Posterior vena cava (tissue), 2 donors: ENCODE measurements at places on chromosomes 3 and 15. TPM values are rescaled to one million over a fixed set of nuclear protein-coding genes. Genes with fewer than 3 reads are reported as not detected.
A peak's percentile ranks its signal among the peaks of the same experiment; 100 is the strongest.

GRCh38 chr15:85407421-85408269, 27.2 kb downstream of the AKAP13 start:
- DNase-seq, result no peak

DNA sequence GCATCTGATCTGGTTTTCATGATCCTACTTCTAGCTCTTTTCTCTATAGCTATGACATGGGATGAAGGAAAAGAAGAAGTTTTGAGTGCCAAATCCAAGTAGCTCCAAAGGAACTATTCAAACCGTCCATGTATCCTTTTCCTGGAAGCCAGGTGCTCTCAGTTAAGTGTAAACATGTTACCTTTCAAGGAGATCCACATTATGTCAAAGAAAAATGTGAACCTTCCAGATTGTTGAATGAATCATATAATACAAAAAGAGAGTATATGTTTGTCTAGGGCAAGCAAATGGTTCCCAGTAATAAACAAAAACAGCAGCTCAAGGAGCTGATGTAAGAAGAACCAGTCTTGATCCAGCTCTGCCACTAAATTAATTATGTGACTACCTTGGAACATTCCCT, 534.9 kb downstream of the MAGI1 start:
- no peak for DNase-seq

- no peak for DNase-seq
Measured at GRCh38 chr3:69761896-69762767, 22.9 kb downstream of the MITF start.

GRCh38 chr15:62456011-62456920, 291.2 kb upstream of the C2CD4B start:
- no peak for DNase-seq

DNA sequence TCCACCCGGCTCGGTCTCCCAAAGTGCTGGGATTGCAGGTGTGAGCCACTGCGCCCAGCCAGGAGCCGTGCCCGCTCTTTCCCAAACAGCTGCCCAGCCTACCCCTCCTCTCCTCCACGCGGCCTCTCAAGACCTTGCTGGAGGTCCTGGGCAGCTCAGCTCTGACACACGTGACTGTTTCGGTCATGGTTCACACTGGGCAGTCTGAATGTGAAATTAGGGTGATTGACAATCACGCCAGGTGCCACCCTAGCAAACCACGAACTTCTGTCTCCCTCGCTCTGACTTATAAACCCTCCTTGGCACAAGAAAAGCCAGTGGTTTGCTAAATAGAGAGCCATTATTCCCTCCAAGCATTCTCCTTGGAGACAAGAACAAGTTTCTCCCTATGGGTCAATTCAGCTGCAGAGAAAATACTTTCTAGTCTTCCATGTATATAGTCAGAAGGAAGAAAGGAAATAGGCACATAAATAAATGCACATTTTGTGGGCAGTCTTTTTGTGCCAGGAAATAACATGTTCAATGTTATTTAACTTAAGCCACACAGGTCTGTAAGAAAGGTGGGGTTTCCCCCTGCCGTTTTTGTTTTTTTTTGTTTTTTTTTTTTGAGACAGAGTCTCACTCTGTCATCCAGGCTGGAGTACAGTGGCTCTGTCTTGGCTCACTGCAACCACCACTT, 121.9 kb upstream of the MEF2A start:
- DNase-seq, result peak; percentile 78

DNA sequence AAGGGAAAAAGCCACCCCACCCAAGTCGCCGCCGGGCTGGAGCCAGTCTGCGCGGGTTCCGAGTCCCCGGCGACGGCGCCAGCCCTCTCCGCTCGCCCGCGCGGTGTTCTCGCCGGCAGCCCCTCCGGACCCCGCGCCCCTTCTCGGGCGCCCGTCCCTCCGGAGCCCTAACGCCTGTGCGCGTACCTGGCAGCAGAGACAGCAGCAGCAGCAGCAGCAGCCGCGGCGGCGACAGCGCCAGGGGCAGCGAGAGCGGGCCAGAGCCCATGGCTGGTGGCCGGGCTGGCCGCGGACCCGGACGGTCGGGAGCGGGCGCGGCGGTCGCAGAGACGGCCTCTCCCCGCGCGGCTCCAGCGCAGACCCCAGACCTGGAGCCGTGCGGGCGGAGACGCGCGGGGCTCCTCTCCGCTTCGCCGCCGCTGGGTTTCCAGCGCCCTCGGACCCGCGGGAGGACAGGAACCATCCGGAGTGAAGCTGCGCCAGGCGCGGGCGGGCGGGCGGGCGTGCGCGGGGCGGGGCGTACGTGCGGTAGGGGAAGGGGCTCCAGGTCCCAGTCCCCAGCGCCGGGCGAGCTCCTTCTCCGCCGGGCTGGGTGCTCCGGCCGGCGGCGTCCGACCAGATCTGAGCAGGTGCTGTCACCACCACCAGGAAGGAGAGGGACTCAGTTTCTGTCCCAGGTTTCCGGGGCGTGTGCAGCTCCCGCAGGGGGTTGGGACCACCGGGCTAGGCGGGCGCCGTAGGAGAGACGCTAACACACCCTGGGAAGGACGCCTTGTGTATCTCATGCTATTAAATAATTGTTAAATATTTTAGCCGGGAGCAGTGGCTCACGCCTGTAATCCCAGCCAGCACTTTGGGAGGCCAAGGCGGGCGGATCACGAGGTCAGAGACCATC, at the start of gene CHRNA3:
TSS of gene CHRNA3 (minus strand) at position 470 of the 895 bp plus-strand sequence. CDS start at position 268, 202 bp downstream.
- DNase-seq, result peak; percentile 47

DNA sequence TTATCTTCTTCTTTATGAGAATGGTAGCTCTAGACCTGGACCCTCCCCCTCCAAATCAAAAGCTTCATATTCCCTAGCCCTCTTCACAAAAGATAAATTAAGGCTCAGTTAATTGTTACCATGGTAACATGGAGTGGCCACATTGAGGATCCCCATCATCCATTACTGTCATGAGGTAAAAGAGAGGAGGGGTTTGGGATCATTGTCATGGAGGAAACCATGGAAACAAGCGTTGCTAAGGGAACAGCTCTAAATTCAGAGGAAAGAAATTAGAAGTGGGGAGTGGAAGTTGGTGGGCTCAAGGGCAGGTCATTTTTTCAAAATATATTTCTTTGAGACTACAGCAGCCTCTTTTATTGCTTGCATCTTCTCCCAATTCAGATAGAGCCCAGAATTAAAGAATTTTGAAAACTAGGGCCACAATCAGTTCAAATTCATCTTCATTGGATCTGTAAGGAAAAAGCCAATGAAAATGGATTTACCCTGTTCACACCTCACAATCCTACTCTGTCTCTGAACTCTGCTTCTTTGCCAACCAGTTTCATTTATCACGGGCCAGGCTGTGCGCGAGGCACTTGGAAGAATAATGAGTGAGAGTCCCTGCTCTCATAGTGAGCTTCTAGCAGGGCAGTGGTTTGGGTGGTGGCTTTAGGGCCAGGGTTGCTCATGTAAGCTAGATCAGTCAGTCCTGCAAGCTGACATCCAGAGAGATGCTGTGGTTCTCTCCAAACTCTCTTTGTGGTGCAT, 11.6 kb upstream of the AEN start:
- DNase-seq, result no peak

DNA sequence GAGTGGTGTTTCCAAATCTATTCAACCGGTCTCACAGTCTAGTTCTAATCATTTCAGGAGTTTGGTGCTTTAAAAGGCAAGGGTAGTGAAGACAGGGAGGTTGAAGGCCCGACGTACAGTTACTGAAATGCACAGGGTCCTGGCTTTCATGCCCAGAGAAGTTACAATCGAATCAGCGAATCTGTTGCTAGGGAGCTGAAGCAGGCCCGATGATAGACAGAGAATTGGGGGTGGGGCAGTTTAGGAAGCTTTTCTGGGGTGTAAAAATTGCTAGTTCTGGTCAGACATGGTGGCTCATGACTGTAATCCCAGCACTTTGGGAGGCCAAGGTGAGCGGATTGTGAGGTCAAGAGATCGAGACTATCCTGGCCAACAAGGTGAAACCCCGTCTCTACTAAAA, 63.1 kb upstream of the ATP13A3 start:
- DNase-seq, result no peak

- no peak for DNase-seq
Measured at GRCh38 chr3:197028728-197029510, 698 bp downstream of the MELTF start.

GRCh38 chr3:4351164-4351855, 48.1 kb downstream of the SETMAR start:
- no peak for DNase-seq

- DNase-seq, result no peak
Measured at GRCh38 chr15:67142092-67142766, 76.8 kb downstream of the SMAD3 start.

GRCh38 chr3:56115698-56116097, 352.6 kb downstream of the ERC2 start:
- DNase-seq, result no peak

GRCh38 chr3:138389144-138389601, 40.8 kb downstream of the MRAS start:
- no peak for DNase-seq

DNA sequence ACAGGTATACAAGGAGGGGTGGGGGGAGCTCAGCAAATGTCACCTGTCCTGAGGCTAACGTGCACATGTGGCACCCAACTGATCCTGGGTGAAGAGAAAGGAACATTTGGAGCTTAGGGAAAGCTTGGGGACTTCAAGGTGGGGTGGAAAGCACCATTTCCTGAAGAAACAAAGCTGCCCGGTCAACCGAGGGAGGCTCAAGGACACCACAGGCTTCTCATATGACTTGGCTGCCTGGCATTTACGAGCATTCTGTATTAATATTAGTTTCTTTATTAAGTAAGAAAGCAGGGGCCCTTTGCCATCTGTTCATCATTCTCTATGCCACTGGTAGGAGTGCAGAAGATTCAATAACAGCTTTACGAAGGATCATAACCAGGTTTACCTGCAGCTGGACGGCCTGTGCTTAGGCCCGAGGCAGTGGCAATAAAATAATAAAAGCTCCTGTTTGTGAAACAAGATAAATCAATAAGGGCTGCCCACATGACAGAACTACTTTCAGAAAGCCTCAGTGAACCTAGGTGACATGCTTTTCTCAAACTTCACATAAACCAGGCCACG, 54.0 kb downstream of the ETV5 start:
- DNase-seq, result no peak

DNA sequence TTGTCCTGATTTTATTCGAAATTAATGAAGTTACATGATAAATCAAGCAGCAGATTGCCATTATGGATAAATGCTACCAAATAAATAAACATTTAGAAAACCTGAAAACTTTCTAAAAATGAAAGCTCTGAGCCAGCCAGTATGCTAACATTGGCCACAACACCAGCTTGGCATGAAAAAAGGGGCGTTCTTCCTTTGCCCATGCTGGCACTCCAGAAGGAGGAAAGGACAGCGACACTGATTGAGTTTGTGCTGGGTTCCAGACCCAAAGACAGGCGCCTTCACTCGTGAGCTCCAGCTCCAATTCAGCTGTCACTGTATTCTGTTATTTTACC, 5.1 kb downstream of the STIMATE start:
- no peak for DNase-seq

- no peak for DNase-seq
Measured at GRCh38 chr15:43207024-43207423, 13.8 kb downstream of the EPB42 start.

- DNase-seq, result no peak
Measured at GRCh38 chr3:30683769-30684168, 77.4 kb downstream of the TGFBR2 start.

GRCh38 chr15:66850996-66851310, 148.9 kb downstream of the SMAD6 start:
- no peak for DNase-seq

DNA sequence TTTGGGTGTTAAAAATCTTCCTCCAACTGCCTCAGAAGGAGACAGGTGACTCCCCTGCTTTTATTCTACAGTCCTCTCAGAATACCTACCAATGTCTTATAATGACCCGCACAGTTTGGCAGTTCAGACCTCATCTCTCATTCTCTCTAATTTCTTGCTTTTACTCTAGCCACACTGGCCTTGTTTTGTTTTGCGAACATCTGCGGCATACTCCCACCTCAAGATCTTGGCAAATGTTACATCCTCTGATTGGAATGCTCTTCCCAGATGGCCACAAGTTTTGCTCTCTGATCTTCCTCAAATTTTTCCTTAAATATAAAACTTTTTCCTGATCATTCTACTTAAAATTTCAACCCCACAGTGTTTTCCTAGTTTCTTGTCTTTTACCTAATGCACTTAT, 94.1 kb downstream of the PLSCR2 start:
- no peak for DNase-seq

DNA sequence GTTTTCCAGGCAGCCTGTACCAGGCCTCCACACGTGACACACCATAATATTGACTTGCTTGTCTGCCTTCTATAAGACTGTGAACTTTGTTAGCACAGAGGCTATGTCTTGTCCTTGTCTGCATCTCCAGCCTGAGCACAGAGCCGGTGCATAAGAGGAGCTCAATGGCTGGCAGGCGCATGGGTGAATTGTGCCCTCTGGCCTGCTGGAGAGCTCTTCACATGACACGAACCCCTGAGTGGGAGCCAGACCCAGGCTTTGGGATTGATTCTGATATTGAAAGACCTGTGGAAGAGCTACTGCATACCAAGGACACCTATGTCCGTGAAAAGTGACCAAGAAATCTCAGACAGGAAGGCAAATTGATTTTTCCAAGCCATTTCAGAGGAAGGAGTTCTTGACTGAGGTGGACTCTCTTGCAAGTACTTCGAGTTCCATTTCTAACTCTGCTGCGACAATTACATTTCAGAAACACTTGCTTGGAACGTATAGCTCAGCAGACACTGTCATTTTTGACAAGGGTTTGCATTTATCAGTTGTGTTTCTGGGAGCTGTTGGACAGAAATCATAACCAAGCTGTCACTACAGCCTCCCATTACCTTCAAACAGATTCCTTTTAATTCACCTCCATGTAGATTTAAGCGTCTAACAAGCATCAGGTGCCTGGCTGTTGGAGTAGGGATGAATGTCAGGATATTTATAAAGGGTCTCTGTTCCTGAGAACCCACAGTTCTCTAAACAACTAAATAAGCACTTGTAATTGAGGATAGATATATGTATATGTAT, 281.3 kb downstream of the WDR72 start:
- DNase-seq, result no peak

DNA sequence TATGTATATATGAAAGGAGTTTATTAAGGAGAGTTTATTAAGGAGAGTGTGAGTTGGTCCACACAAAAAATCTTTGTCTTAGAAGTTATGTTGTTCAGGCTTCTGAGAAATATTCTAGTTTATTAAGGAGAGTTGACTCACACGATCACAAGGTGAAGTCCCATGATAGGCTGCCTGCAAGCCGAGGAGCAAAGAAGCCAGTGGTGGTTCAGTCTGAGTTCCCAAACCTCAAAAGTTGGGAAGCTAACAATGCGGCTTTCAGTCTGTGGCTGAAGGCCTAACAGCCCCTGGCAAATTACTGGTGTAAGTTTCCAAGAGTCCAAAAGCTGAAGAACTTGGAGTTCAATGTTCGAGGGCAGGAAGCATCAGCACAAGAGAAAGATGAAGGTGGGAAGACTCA, 42.4 kb upstream of the DAZL start:
- no peak for DNase-seq

- no peak for DNase-seq
Measured at GRCh38 chr15:26889298-26889898, 22.5 kb downstream of the GABRA5 start.

The ITIH4 gene
- 28.8 TPM for total RNA-seq

The UBAP1L gene
- 3.6 TPM for total RNA-seq

The PIK3R4 gene
- 26.1 TPM for total RNA-seq

The GCSAM gene
- total RNA-seq, result 0.37 TPM

The SCN11A gene
- 0.29 TPM for total RNA-seq

The TEX9 gene
- total RNA-seq, result 3.8 TPM

The RFTN1 gene
- 102 TPM for total RNA-seq

The MON1A gene
- 9.3 TPM for total RNA-seq

The MOBP gene
- 0.19 TPM for total RNA-seq

The LCTL gene
- not detected for total RNA-seq

The DPPA2 gene
- not detected for total RNA-seq

The DUOXA2 gene
- total RNA-seq, result not detected

The GNAT1 gene
- not detected for total RNA-seq
